ENCODE measurements at places on chromosomes 2 and 18.

DNA sequence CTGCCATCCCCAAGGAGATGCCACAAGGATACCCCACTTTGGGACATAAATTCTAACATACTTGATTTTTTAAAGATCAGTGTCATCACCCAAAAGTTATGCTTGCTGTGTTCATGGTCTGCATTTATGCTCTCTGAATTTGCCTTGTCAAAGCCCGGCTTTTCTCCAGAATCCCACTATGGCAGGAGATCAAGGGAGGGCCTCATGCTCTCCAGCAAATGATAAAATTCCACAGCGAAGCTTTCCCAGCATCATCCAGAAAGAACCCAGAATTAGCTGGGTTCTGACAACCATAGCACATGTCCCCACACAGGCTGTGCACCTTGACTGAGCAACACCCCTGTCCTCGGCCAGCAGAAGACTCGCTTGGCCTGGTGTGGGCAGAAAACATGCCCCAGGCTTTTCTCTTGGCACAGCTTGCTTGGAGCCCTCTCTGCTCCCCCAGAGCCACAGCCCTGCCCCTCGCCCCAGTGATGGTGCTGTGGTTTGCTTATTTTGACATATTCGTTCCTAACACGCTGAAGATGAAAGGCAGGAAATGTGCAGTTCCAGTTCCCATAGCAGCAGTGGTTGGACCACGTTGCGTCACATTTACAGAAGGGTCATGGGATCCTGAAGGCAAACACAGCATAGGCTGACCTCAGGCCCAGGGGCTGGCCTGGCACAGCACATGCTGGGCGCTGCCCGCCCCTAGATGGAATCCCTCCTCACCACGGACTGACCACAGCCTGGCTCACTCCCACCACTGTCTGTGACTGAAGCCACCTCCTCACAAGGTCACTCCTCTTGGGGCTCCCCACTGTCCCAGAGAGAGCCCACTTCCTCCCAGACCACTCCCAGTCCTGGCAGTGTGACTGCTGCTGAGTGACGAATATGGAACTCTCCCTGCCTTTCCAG is 14.1 kb upstream of the CHRNA1 start:
- DNase-seq, result no peak

- no peak for DNase-seq
Observed at GRCh38 chr2:69768235-69768634, 26.3 kb downstream of the ANXA4 start.

- DNase-seq, result no peak
Observed at GRCh38 chr18:13551841-13552733, 174.3 kb downstream of the FAM210A start.

- no peak for DNase-seq
Observed at GRCh38 chr2:147860009-147860408, 15.2 kb downstream of the ACVR2A start.

DNA sequence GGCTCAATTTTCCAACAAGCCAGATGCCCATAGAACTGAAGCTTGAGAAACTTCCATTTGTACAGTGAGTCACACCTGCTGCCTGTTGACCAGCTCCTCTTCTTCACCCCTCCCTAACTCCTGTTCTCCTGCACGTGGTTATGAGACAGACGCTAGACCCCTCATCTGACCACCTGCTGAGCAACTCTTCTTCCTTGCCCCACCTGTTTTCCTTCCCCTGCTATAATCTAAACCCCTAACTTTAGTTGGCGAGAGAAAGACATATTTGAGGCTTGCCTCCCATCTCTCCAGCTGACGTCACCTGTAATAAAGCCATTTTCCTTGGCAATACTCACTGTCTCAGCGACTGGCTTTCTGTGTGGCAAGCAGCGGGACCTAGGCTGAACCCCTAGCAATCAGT is 22.3 kb upstream of the ITM2C start:
- DNase-seq, result no peak

DNA sequence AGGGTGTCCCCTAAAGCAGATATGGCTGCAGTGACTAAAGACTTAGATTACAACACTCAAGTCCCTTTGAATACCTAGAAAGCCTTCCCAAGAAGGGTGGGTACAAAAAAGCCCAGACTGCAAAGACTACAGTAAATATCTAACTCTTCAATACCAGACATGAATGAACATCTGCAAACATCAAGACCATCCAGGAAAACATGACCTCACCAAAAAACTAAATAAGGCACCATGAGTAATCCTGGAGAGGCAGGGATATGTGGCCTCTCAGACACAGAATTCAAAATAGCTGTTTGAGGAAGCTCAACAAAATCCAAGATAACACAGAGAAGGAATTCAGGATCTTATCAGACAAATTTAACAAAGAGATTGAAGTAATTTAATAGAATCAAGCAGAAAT is 138.2 kb upstream of the OTOS start:
- DNase-seq, result no peak

- DNase-seq, result no peak
Observed at GRCh38 chr18:46676182-46676835, 19.3 kb upstream of the LOXHD1 start.

GRCh38 chr2:54657664-54658083 is 65.8 kb upstream of the EML6 start:
- DNase-seq, result no peak

- no peak for DNase-seq
Observed at GRCh38 chr18:35303610-35304009, 13.6 kb upstream of the ZSCAN30 start.

- no peak for DNase-seq
Observed at GRCh38 chr2:120867290-120868241, 131.9 kb downstream of the GLI2 start.

DNA sequence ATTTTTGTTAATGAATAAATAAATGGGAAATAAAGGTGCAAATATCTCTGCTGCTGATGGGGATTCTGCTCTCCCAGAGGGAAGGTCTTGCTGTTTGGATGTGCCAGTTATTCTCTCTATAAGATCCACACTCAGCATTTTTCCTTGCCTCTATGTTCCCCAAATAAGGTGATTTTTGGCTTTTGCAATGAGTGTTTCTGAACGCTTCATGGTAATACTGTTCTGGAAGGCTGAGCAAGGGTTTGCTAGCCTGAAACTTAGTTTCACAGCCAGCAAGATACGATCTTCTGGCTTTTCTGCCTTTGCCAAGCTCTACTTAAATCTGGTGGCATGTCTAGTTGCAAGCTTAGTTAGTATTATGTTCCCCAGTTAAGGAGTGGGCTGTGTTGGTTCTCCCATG is 114.6 kb downstream of the LPIN1 start:
- DNase-seq, result no peak

- DNase-seq, result no peak
Observed at GRCh38 chr18:29184654-29185053, 1007.7 kb upstream of the CDH2 start.

DNA sequence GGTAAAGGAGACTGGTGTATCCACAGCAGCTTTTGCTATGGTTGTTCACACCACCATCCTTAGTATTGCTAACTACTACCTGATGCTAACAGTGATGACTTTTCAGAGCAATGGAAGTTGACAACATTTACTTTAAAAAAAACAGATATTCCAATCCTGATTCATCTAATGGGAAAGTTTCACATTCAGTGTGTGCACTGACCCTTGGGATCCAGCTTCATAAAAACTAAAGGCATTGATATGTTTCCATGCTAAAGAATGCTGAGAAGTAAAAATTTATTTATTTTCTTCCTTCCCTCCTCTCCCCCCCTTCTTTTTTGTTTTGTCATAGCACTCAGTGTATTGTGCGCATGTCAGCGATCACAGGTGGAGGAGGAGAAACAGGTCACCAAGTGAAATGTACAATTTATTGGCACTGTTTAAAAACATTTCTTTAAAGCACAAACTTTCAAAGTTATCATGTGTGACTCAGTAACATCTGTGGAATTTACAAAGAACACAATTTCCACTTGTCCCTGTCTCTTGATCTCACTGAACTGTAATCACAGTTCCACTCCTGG is 229.9 kb downstream of the ALK start:
- DNase-seq, result no peak

- no peak for DNase-seq
Observed at GRCh38 chr2:170817093-170818035, 677 bp downstream of the GAD1 start.

GRCh38 chr2:175441181-175441761 is 259.8 kb upstream of the ATP5MC3 start:
- DNase-seq, result no peak

DNA sequence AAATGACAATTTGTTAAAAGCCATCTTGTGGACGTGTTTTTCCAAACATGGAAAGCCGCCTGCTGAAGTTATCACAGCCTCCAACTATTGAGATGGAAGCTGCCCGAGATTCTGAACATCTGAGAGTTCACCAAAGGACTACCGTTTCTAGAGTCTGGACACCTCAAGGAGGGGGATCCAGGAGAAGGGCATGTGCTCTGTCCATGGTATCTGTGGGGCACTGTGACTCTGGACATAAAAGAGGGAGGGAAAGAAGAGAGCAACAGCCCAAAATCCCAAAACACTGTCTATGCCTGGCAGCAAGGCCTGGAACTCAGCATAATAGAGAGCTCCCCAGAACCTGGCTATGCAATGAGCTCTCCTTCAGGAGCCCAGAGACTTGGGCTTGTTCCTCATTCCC is 319.9 kb downstream of the EN1 start:
- no peak for DNase-seq

DNA sequence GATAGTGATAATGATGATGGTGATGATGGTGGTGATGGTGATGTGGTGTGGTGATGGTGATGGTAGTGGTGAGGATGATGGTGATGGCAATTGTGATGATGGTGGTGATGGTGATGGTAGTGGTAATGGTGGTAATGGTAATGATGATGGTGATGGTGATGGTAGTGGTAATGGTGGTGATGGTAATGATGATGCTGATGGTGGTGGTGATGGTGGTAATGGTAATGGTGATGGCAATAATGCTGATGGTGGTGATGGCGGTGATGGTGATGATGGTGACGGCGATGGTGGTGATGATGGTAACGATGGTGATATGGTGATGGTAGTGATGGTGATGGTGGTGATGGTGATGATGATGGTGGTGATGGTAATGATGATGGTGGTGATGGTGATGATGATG is 45.0 kb downstream of the ALK start:
- DNase-seq, result no peak

DNA sequence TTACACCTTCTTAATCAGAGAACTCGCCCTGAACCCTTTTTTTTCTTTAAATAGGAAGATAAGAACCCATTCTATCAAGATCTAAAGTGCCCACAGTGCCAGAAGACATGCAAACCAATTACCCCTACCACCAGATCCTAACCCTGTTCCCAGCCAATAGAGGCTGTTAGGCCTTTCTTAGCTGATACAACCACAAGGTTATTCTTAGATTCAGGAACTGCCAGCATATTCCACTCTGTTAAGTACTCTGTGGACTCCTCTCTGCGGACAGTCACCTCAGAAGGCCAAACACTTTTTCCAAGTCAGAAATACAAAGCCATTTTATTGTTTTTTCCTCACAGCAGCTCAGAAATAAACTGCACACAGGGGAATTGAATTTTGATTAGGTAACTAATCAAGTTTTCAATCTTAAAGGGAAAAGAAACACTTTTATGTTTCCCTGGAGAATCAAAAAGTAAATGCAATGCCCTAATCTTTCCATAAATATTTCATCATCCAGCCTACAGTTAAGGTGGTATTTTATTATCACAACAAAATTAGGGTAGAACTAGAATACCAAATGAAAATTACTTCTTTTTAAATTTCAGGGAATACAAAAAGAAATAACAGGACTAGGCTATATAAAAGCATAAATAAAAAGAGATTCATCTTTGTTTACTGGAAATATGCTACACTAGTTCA is 111.4 kb downstream of the NBAS start:
- DNase-seq, result no peak

DNA sequence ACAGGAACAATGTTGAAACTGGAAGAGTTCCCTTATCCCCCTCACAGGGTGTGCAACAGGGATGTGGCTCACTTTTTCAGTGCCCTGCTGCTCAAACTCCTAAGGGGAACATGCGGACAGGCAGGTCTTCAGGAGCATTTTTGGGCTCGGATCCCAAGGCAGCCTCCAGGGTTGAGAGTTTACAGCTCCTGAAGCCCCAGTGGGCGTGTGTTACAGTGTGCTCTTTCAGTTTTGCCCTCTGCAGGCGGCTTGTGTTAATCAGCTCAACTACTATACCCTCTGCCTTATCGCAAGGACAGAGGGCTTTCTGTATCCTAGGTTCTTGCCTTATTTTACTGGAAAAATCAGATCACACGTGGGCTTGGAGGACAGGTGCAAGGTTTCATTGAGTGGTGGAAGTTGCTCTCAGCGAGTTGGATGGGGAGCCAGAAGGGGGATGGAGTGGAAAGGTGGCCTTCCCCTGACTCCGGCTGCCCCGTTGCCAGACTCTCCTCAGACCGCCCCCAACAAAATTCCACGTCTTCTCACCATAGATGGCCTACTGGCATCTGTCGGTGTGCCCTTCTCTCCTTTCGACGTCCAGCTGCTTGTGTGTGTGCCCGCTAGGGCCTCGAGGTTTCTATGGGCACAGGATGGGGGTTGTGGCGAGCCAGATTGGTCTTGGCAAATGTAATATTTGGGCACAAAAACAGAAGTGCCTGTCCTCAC is 541.9 kb downstream of the TMX3 start:
- DNase-seq, result no peak

GRCh38 chr2:43436431-43436830 is 159.4 kb downstream of the THADA start:
- DNase-seq, result no peak

GRCh38 chr18:3115447-3116030 is 102.6 kb upstream of the LPIN2 start:
- DNase-seq, result no peak

DNA sequence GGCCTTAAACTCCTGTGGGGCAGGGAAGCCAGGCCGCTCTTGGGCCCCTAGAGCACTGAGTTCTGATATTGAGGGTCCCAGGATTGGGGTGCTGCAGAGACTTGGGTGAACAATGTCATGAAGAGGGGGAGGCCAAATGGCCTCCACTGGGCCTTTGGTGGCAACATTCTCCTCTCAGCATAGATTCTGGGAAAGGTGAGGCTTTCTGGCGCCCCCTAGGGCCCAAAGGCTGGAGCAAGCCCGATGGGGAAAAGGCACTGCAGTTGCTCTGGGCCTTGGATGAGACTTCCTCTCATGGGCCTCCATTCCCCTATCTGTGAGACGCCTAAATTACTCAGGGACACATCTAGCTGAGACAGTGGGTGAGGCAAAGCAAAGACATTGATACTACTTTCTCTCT is 84.8 kb downstream of the ACAA2 start:
- DNase-seq, result peak; percentile 29

DNA sequence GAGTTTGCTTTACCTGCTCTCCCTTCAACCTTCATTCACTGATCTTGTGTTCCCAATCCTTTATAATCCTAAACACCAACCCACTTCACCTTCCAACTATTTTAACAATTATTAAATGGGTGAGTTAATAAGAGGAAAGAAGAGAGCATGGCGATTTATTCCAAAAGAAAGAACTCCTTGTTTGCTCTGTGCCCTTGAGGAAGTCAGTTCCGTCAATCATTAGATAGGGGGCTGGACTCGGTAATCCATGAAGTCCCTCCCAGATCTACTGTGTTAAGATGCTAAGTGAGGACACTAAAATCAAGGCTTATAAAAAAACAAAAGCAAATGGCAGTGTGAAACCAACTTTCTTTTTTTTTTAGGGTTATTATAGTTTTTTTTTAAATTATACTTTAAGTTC is 589.9 kb downstream of the XIRP2 start:
- DNase-seq, result no peak
